Dermis microvascular lymphatic vessel endothelial cell (primary cell): ENCODE measurements at places on chromosomes 2 and 18. TPM values are rescaled to one million over a fixed set of nuclear protein-coding genes. Genes with fewer than 3 reads are reported as not detected.

- DNase-seq, result no peak
Measured at GRCh38 chr2:40716879-40717278, 265.0 kb upstream of the SLC8A1 start.

DNA sequence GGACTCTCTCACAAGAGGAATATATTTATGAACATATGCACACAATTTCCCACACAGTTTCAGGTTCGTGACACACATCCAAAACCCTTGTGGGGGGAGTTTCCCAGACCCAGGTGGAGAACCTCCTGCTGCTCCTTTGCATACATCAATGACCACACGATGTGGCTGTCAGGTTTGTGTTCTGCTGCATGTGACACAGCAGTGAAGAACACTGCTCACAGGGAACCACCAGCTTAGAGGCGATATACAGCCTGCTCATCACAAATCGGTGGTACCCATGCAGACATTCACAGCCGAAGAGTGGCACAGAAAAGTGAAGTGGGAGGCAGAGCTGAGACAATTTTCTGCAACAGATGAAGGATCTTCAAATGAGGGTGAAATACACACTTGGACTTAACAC, 175.6 kb upstream of the ZFP36L2 start:
- no peak for DNase-seq

GRCh38 chr2:27889774-27890145, 427 bp downstream of the RBKS start:
- DNase-seq, result no peak

Gene NAT8
- not detected in 2 replicates for total RNA-seq

Gene MFSD2B
- total RNA-seq, result under 0.01 and 0.26 TPM in 2 replicates

Gene RPRM
- not detected in 2 replicates for total RNA-seq
